NCI-H460 (cell line): ENCODE measurements at places on chromosomes 16 and 17.

GRCh38 chr16:3846087-3846486 is 34.4 kb downstream of the CREBBP start:
- no peak for DNase-seq

DNA sequence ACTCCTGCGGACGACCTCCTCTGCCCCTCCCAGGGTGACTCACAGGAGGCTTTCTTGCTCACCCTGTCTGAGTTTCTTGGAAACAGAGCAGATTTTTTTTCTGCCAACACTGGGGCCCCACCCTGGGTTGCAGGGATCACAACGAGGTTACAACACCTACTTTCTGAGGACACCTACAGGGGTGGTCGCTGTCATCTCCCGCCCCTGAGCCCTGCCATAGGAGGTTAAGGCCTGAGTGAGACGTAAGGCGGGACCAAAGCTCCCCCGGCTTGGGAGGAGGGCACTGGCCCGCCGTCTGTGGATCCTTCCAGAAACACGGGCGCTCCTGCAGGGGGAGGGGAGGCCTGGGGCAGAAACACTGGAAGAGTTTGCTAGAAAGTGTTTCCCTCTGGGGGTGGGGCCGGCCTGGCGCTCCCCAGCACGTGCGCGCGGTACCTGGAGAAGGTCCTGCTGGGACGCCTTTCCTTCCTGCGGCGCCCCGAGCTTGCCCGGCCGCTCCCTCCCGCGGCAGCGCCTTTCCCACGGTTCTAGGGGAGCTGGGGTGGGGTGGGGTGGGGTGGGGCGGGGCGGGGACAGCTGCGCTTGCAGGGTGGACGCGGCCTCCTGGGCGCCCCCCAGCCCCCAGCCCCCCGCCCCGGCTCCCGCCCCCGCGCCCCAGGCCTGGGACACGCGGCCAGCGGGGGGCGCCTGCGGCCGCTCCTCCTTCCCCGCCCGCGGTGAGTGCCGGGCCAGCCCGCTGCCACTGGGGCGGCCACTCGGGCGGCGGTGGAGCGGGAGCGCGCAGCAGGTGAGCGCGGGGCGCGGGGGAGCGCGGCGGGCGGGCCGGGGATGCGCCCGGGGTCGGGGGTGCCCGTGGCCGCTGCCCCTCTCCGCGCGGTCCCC is 20.7 kb upstream of the ADCY7 start:
- peak; percentile 57 for DNase-seq

GRCh38 chr16:29842732-29843346 is 20.2 kb downstream of the CDIPT start:
- no peak for DNase-seq

DNA sequence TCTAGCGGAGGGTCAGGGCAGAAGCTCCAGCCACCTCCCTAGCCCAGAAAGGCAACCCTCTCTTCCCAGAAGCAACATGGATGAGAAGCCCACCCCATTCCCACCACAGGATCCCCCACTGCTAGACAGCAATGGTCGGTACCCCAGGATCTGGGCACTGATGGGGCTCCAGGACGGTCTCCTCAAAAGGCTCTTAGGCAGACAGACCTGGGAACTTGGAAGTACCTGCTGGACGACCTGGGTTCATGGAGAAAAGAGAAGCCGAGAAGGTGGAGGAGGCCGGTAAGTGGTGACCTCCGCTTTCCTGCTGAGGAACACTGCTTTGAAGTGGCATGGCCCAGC is 96.6 kb downstream of the TBC1D16 start:
- DNase-seq = no peak
